ENCODE measurements at places on chromosomes 13 and 19. TPM values are rescaled to one million over a fixed set of nuclear protein-coding genes. Genes with fewer than 3 reads are reported as not detected.

The FOXA3 gene
- total RNA-seq = 1.3 TPM

The CDX2 gene
- not detected for total RNA-seq

The CBLC gene
- not detected for total RNA-seq

The BRCA2 gene
- total RNA-seq = 36.1 TPM

The SIGLEC8 gene
- not detected for total RNA-seq

The CGB2 gene
- total RNA-seq = not detected

The CEACAM21 gene
- 40.7 TPM for total RNA-seq

The ZNF99 gene
- total RNA-seq = not detected

DNA sequence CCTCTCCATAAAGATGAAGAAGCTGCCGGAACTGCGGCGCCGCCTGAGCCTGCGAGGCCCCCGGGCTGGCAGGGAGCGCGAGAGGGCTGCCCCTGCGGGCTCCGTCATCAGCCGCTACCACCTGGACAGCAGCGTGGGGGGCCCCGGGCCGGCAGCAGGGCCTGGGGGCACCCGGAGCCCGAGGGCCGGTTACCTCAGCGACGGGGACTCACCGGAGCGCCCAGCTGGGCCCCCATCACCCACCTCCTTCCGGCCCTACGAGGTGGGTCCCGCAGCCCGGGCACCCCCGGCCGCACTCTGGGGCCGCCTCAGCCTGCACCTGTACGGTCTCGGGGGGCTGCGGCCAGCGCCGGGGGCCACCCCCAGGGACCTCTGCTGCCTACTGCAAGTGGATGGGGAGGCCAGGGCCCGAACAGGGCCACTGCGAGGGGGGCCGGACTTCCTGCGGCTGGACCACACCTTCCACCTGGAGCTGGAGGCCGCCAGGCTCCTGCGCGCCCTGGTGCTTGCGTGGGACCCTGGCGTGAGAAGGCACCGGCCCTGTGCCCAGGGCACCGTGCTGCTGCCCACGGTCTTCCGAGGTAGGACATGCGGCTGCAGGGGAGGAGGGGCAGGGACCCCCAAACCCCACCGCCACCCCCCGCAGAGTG, 2.7 kb downstream of the SYDE1 start:
- no peak for DNase-seq

DNA sequence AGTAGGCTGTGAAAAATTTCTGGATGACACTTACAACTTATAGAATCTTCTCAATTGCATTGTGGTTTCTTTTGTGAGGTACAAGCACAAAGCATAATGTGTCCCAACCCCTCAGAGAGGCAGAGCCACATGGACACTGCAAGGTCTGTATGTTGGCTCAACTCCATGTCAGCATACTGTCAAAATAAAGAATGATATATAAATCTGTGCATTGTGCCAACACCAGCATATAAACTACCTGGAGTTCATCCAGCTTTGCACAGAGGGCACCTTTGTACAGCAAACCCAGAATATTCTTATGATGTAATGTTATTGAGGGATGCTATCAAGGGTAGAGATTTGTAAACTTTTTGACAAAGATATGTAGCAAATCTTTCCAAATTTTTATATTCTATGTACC, 1065.8 kb upstream of the MIR17HG start:
- DNase-seq = no peak

DNA sequence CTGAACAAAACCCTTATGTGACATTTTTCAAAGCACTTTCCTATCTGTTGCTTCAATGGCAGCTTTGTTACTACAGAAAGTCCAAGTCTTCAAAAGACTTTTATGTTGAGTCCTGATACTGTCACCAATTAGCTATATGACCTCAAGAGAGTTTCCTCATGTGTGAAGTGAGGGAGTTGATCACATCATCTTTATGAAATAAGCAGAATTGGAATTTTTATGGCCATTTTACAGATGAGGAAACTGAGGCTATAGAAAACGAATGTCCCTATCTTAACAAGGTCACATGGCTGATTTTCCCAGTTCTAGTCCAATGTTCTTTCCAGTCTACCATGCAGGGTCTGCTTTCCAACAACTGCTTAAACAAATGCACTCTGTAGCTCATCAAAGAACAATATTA, 2.6 kb downstream of the TNFRSF19 start:
- DNase-seq = no peak

- peak; percentile 96 for DNase-seq
Observed at GRCh38 chr19:6767357-6768235, at the start of gene SH2D3A. Gene SH2D3A, minus strand, starts transcription at chr19:6767435. Its CDS starts 3,687 bp downstream, at chr19:6763748.

DNA sequence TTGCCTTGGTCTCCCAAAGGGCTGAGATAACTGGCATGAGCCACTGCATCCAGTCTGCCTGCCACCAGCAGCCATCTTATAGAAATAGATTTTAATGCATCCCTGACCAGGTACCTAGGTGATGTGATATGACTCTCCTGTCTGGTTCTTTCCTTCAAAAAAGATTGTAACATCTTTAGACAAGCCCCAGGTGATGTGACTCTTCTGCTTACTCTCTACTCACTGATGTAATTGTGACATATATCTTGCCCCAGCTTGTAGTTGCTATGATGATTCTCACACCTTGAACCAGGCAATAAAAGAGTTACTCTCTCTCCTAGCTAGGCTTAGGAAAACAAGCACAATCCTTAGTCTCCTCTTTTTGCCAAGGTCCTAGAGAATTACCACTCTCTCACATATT, 30.6 kb upstream of the ZNF681 start:
- no peak for DNase-seq

DNA sequence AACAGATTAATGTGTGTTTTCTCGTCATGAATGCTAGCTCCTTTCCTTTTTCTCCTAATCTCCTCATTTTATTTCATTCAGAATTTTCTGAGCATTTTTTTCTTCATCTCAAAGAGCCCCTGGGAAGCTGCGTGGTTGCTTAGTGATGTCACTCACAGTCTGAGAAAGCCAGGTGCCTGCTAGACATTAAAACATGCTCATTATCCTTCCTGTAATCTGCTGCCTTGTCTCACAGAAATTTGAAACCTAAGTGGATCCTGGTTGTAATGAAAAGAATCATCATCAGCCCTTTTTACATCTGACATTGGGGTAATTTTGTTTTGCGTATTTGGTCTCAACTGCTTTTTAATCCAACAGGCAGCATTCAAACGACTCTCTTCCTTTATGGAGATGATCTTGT, 108.2 kb upstream of the RNF113B start:
- DNase-seq = no peak

GRCh38 chr13:108851660-108852059, 222.2 kb downstream of the MYO16 start:
- no peak for DNase-seq

DNA sequence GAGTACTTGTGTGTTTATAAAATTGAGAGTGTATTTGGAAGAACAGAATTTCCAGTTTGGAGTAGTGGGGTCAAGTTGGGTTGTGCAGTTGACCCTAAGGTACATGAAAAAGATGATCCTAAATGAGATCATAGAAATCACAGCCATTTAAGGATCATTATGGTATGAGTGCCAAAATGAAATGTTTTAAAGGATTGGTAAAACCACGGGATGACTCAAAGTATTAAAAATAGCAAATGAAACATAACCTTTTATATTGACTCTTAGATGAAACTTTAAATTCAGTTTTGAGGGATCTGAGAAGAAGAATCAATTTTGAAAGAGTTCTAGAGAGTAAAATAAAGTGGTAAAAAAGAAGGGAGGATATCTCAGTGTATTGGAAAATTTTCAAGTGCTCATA, 773.8 kb downstream of the GPC5 start:
- DNase-seq = no peak

DNA sequence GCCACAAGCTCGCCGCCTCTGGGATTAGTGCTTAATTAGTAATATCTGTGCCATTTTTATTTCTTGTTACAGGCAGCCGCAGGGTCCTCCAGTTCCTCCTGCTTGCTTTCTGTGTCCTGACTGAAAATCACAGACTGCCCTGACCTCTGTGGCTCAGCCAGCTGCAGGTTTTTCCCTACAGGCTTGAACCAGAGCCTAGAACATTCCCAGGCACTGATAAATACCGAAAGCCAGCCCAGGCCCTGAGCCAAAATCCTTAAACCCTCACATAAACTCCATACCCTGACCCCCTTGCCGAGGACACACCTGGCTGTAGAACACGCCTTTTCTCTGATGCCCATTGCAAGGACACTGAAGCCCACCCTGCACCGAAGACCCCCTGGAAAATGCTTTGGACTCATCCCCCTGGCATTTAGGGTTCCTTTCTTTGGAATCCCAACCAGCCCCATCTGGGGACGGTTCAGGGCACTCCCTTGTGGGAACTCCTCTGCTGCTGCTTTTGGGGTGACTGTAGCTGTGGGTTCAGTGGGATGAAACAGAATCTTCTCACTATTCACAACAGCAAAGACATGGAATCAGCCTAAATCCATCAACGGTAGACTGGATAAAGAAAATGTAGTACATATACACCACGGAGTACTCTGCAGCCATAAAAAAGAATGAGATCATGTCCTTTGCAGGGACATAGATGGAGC, 15.5 kb downstream of the DPP9 start:
- DNase-seq = no peak

DNA sequence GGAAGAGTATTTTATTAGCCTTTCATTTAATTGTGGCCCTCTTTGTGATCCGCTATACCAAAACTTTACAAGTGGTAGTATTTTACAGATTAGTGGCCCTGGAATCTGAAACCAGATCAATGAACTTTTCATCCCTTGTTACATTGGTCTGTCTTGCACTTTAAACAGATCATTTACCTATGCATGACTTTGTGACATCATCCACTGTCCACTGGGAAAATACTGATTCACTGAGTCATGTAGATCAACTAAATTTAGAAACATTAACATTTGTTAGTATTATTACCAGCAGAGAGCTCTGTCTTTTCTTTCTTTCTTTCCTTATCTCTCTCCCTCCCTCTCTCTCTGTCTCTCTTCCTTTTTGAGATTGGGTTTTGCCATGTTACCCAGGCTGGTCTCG, 17.5 kb downstream of the PCDH8 start:
- no peak for DNase-seq

DNA sequence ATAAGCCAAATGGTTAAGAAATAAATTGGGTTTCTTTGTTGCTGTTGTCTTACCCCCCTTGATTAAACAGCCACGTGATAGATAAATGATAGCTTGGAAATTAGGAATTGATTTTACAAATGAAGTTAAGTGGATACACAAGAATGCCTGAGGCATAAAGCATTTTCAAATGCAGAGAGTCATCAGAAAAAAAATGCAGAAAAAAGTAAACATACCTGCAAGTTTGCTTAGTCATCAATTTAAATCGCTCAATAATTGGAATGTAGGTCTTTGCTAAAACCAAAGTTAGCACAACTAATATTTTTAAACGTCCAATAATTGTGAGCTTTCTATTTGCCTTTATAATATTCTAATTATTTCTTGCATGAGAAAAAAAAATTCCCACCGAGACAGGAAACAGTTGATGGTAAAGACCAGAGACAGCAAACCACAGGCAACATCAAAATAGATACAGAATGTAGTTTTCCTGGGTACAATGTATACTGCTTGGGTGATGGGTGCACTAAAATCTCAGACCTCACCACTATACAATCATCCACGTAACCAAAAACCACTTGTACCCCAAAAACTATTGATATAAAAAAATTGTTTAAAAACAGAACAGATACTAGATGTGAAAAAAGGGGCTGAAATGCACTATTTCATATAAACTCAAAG, 924.0 kb downstream of the PCDH9 start:
- DNase-seq = no peak

GRCh38 chr13:51833980-51834379, 11.0 kb downstream of the TMEM272 start:
- peak; percentile 21 for DNase-seq

DNA sequence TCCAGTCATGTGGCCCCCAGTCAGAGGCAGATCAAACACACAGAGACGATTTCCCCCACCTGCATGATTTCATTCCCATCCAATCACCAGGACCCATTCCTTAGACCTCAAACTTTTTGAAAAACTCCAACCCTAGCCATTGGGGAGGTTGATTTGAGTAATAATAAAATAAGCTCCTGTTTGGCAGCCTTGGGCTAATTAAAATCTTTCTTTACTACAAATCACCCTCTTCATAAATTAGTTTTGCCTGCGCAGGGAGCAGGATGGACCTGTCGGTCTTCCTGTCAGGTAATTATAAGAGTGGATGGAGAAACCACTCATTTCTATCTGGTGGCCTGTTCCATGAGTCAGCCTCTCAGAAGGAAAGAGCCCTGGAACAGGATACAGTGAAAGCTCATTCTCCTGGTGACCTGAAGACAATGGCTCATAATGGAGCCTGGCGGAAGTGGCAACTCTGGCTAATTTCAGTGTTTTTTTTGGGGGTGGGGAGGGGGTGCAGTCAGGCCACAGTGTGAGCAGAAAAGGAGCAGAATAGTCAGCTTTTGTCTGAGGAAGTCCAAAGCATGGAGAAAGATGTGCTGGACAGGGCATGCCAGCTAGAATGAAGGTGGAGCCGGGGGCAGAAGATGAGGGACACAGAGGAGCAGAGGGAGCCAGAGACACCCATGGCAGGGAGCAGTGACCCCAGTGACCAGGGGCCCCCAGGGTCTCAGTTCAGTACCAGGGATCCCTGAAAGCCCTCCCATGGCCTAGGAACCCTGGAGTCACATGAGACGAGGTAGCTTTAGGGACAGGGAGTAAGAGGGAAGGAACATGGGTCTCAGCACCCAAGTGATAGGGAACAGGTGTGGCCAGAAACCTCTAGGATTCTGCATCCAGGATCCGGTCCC, 31.8 kb upstream of the PSG9 start:
- DNase-seq = no peak

DNA sequence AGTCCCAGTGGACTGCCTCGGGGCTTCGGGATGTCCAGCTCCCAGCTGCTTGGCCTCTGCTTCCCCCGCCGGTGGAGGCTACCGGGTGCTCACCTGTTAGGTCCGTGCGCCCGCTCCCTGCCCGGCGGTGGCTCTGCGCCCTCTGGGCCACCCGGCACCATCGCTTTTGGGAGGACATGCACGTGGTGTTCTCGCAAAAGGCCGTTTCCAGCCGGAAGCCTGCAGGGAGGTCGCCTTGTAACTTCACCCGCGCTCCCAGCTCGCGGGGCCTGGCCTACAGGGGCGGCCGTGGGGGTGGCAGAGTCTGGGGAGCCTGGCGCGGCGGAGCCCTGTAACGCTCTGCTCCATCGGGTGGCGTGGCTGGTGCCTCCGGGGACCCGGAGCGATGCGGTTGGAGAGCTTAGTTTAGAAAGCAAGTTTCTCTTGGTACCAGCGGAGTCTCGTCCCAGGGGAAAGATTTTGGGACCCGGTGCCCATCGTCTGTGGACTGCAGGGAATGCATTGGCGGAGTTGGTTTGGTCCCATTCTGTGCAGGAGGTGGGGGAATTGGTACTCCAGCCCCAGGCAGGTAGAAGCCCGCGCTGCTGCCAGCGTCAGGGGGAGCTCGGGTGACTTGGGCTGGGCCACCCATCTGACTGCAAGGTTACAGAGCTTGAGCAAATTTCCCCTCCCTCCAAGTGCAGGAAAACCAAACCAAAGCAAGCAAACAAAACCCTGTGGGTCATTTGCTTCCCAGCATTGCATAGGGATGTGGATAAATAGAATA, 673 bp downstream of the SPATA13 start:
- DNase-seq = peak; percentile 62

GRCh38 chr19:14450168-14450874, 17.2 kb downstream of the PKN1 start:
- DNase-seq = no peak
